ENCODE measurements at places on chromosomes 4 and X.

DNA sequence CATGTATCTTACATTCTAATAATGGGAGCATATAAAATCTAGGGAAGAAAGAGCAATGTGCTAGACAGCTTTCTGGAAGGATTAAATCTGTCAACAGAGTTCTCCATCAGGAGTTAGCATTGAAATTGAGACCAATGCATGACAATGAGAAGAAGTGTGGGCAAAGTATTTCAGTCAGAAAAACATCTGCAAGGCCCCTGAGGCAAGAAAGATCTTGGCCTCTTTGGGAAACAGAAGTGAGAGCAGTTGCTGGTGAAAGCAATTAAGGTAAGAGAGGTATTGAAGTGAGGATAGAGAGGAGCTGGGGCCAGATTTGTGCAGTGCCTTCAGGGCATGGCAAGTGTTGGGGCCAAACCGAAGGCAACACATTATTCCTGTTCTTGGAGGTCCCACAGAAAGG is 999.1 kb downstream of the STPG2 start:
- DNase-seq = no peak

DNA sequence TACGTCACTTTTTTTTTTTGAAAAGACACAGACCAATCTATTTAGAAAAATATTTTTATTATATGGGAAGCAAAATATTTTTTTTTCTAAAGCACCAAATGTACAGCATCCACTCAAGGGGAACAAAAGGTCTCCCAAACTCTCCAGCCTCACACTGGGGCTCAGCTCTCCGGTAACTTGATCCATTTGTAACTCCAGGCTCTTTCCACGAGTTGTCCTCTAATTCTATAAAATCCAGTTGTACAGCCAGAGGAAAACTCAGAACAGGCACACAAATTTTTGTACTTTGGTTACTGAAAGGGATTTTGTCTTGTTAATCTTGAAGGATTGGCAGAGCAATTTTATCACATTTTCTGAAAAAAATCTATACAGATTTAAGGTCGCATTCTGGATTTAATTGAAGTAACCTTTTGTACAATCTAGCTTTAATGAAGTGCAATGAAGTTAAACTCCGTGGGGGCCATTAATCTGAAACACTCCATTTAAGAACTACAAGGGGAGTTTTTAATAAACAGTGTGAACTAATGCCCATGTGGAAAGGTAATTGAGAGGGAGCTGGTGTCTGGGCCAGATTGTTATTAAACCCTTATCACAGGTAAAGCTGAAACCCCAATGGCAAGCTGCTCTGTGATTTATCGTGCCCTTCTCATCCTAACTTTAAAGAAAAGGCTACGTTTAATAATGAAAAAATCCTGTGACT is 161.2 kb upstream of the FRG1 start:
- DNase-seq = no peak

GRCh38 chr4:36919721-36920120 is 324.8 kb upstream of the NWD2 start:
- no peak for DNase-seq

DNA sequence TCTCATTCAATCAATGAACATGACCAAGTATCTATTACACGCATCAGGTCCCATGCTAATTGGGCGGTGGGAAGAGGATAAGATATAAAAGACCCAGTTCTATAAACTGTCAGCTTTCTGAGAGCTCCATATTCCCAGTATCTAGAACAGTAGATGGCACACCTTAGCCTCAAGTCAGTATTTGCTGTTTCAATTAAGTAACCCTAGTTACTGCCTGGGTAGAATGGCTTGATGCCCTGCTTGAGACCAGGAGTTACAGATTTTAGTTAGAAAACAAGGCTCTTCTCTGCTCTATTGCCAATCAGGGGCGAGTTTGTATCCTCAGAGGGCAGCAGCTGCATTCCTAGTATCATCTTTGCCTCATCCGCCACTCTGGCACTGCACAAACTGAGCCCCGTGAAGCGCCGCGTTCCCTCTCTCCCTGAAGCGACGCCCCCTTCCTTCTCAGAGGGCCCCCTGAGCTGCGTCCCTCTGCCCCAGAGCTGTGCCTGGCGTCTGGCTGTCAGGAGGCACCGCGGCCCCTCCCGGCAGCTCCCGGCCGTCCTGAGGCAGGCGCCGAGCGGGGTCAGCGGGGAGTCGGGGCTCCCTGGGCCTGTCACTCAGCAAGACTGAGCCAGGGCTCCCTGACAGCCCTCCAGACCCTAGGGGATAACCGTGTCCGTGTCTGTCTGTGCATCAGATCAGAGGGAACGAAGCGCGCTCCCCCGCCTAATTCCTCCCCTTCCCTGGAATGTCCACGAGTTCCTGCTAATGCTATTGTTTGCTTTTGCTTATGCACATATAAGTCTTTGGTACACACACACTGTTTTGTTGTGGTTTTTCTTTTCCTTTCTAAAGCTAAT is 212.4 kb upstream of the TTC29 start:
- no peak for DNase-seq

GRCh38 chrX:110167952-110168451 is 149.9 kb downstream of the AMMECR1 start:
- DNase-seq = no peak

DNA sequence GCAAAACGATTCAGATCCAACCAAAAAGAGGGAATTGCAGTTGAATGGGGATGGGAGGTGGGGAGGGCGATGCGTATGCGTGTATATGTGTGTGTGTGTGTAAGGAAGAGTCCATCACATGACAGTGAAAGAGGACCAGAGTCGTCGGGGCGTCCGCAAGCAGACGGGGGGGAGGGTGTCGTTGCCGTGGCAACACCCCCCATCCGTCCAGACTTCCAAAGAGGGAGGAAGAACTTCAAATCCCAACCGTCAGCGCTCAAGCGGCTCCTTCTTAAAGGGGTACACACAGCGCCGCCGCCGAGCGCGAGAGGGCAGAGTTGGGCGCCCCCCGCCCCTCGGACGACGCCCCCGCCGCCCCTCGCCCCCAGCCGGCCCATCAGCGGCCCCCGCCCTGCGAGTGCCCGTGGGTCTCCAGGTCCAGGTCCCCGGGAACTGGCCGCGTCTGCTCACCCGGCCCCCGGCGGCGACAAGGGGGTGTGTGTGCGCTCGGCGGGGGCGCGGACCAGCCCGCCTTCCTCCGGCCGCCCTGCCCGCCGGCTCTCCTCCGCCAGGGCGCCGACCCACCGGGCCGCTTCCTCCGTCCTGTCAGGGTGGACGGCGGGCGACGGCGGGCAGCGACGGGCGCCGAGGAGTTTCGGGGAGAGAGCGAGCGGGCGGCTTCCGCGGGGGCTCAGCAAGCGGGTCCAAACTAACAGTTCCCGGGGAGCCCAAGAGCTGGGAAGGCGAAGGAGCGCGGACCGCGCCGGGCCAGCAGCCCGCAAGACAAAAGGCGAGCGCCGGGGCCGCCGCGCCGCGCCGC is 685 bp downstream of the LCORL start:
- peak; percentile 28 for DNase-seq

GRCh38 chr4:177371461-177371860 is 61.8 kb downstream of the NEIL3 start:
- DNase-seq = peak; percentile 16
